ENCODE measurements at places on chromosomes 2 and 18. TPM values are rescaled to one million over a fixed set of nuclear protein-coding genes. Genes with fewer than 3 reads are reported as not detected.

Gene NEB
- 2.6 TPM for total RNA-seq

Gene PLCL1
- total RNA-seq = not detected

Gene HOXD1
- total RNA-seq = not detected

Gene LRP1B
- not detected for total RNA-seq

Gene TTR
- total RNA-seq = not detected

- H3K4me1 ChIP-seq = no peaks in the 10 kb centered on the region
- H3K27ac ChIP-seq = no peak overlapping the region
- no peak overlapping the region for H3K4me3 ChIP-seq
- H3K27me3 ChIP-seq = no peaks in the 10 kb centered on the region
- no peaks in the 10 kb centered on the region for H3K36me3 ChIP-seq
Measured at GRCh38 chr18:11387880-11388279, 221.5 kb upstream of the SLC35G4 start.

GRCh38 chr2:139374296-139374850 lies 594.2 kb upstream of the NXPH2 start:
- no peaks in the 10 kb centered on the region for H3K36me3 ChIP-seq
- no peaks in the 10 kb centered on the region for H3K4me1 ChIP-seq
- H3K27me3 ChIP-seq = no peaks in the 10 kb centered on the region
- DNase-seq = no peak
- no peak overlapping the region for H3K4me3 ChIP-seq
- H3K27ac ChIP-seq = no peak overlapping the region

GRCh38 chr2:201235860-201236811 lies 24.2 kb upstream of the CASP8 start:
- DNase-seq = peak; percentile 56
- H3K4me3 ChIP-seq = no peak overlapping the region
- H3K27me3 ChIP-seq = no peaks in the 10 kb centered on the region
- H3K27ac ChIP-seq = no peak overlapping the region
- H3K4me1 ChIP-seq = no peaks in the 10 kb centered on the region
- H3K36me3 ChIP-seq = no peaks in the 10 kb centered on the region

Gene PREPL
- 40.5 TPM for total RNA-seq
